ENCODE measurements at places on chromosomes 5 and 9.

DNA sequence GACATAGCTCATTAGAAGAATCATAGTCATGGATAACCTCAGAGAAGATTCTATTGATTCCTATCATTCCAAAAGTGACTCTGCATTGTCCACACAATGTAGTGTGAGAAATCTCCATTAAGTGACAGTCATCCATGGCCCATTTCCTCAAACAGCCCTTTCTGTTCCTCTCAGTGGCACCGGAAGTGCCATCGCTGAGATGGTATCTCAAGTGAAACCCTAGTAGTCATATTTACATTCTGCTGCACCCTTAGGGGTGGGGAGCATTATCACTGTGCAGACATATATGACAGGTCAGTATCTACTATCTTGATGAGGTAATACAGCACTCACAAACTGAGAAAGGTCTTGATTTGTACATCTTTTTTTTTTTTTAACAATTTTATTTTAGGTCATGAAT is 55.4 kb upstream of the MIER3 start:
- no peak for DNase-seq

- DNase-seq = no peak
Measured at GRCh38 chr5:82330530-82331270, 52.5 kb upstream of the RPS23 start.

DNA sequence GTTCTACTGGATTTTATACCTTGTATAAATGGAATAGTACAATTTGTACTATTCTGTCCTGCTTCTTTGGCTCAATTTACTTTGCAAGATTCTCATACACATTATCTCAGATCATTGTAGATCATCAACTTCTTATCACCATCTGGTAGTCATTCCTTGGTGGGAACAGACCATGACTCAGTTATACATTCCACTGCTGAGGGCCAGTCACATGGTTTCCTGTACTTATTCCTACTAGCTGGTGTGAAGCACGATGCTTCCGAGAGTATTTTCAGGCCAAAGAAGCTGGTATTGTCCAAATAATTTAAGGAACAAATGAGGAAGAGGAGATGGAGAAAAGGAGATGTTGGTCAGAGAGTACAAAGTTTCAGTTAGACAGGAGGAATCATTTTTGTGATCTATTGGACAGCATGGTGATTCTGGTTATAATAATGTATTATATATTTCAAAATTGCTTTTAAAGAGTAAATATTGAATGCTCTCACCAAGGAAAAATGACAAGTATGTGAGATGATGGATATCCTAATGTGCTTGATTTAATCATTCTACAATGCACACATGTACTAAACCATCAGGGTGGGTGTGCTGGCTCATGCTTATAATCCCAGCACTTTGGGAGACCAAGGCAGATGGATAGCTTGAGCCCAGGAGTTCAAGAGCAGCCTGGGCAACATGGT is 124.1 kb downstream of the SYK start:
- DNase-seq = no peak

DNA sequence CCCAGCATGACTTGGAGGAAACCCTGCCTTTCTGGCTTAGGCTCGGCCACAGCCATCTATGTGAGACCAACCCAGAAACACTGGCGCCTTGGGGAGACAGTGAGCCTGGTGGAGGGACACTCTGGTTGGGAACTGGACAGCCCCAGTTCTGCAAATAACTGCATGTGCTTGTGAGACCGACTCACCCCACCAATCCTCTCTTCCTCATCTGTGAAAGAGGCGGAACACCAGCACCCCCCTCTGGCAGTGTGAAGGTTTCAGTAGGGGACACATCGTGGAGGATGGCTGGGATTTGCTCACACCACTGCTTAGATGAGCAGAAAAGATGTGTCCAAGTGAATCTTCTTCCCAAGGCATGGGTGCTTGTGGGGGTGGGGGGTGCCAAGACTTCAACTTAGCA is 43.4 kb upstream of the N4BP3 start:
- no peak for DNase-seq

- no peak for DNase-seq
Measured at GRCh38 chr5:4698596-4698995, 441.5 kb upstream of the ADAMTS16 start.

DNA sequence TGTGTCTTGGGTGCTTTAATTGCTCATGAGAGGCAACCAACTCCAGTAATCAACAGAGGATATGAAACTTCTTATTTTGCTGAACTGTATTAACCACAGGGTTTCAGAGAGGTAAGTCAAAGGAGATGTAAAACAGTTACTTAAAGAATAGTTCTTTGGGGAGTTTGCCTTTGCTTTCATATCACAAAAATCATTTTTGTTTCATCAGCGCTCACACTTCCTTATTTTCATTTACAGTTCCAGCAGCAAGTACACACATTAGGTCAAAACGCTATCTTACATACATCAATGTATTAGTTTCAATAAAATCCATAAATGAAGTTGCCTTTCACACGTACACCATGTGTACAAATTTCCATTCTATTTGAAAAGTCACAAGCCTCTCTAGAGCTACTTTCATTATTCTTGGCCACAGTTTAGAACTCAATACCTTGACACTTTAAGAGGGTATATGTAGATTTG is 50.1 kb downstream of the ST8SIA4 start:
- DNase-seq = no peak

DNA sequence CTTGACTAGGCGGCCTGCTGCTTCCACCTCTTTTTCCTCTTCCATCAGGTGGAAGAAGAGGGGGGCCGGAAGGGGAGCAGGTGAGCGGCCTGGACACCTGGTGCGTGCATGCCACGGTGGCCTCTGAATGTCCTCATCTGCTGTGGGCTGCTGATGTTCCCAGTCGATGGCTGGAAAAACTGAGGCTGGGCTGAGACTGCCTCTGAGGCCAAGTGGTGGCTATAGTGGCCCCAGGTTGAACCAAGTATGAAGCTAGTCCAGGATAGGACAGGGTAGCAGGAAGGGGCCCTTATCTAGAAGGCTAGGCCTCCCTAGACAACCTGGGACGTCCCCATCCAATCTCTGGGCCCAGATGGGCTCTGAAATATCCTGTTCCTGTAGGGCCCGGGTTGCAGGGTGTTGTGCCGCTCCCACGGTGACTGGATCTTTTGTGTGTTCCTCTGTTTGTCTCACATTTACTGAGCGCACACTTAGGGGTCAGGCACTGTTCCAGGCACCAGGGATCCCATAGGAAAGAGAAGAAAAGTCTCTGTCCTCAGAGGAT is 753 bp upstream of the NR5A1 start:
- DNase-seq = no peak
